ENCODE measurements at places on chromosomes 3 and 15.

DNA sequence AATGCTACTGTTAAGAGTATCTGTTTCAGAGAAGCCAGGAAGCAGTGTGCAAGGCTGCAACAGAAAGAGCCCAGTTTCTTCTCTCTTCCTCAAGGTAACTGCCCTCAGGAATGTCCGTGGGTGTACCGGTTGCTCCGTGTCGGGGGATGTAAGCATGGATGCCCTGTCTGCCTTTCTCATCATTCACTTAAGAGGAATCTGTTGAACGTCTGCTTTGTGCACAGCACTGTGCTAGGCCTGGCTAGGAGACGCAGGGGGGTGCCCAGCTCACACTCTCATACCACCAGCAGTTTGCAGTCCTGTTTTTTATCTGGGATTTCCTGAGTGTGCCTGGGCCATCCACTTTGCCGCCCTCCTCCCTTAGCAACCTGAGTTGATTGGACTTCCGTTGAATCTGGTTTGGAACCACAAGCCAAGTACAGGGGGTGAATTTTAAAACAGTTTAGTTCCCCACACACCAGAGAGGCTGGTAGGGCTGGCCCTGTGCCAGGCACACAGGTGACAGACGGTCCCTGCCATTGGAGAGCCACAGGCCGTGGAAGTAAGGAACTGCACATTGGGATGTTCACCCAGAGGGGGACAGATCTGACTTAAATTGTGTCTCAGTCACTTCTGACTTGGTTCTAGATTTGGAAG lies 11.2 kb downstream of the BOC start:
- no peak for DNase-seq

DNA sequence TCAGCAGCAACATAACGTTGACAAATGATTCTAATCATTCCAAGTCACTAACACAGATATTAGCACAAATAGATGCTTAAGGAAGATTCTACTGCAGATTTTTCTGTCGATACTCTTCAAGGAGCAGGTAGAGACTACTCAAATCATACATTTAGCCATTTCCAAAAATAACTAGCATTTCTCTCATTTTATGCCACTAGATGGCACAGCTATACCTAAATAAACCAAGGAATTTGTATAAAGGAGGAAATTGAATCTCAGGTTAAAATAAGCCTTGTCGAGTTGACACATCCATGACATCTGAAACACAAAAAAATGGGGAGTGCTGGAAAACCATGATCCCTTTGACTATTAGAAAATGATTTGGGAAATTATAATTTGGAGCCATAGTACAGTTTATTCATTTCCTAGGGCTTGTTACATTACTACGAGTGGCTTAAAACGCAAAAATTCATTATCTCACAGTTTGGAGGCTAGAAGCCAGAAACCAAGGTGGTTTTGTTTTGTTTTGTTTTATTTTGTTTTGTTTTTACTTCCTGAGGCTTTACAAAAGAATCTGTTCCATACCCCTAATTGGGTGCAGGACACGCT lies 59.5 kb upstream of the STRIT1 start:
- DNase-seq, result no peak

GRCh38 chr15:70343961-70344621 lies 246.4 kb upstream of the TLE3 start:
- DNase-seq, result no peak

- no peak for DNase-seq
Observed at GRCh38 chr15:73023071-73023470, 29.2 kb upstream of the NEO1 start.

DNA sequence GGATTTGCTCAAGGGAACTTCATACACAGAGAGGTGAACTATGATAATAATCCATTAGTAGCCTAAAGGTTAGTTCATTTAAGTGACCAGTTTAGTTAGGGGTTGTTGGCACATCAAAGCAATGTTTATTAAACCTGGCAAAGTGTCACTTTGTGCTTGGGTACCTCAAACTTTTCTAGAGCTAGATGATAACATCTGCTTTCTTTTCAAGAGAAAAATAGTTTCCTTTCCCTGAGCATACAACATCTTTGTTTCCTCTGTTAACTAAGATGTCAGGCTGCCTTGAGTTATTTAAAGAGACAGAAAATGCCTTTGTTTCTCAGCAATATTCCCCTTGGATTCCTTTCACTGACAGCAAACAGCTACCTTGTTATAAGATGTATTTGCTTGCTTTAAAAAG lies 26.7 kb upstream of the SMAD3 start:
- DNase-seq, result no peak

DNA sequence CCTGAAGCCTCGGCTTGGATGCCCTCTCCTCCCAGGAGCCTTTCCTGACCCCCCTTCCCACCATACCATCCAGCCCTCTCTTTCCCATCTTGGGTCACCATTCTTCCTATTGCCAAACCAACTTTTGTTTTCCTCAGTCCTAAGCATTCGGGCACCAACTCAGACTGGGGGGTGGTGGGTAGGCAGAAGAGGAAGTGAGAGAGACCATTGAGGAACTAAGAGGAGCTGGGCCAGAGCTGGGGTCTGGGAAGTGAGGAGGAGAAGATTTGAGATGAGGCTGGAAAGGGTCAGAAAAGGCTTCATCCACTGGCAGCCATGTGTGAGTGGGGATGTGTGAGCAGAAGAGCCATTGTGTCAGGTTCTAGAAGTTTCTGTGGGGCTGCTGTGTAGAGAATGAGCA lies 37.7 kb downstream of the TKT start:
- DNase-seq, result no peak

DNA sequence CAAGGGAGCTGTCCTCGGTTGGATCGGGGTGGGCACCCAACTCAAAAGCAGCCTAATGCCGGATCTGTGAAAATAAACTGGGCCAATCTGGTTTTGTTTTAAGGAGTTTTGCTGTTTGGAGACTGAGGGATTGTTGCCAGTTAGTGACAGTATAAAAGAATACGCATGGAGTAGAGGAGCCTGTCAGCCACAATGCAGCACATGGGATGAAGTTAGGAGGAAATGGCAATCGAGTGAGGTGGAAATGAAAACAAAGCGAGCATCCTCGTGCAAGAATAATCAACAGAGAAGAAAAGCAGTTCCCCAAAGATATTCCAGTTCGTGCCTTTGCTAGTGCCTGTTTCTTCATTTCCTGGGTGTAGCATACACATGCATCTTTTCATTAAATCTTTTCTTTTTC lies 108.4 kb upstream of the RORA start:
- DNase-seq, result no peak

- no peak for DNase-seq
Observed at GRCh38 chr3:160213191-160213590, 12.0 kb upstream of the C3orf80 start.

GRCh38 chr15:74872702-74873035 lies 496 bp downstream of the SCAMP2 start:
- no peak for DNase-seq

DNA sequence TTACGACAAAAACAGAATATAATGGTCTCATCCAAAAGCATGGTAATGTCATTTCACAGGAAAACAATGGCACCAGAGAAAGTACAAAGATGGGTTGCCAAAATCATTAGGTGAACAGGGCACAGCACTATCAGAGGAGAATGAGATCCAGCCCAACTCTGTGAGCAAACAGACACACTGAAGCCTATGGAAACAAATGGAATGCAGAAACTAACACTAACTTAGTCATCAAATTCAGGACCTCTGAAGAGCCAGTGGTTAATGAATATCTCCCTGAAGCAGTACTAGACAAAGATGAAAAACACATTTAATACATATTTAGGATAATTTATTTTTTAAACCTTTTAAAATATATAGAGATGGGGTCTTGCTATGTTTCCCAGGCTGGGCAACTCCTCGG lies 14.6 kb upstream of the RPS17 start:
- DNase-seq, result no peak

- DNase-seq, result peak; percentile 54
Observed at GRCh38 chr3:108124337-108125152, 33.7 kb upstream of the CD47 start.

GRCh38 chr3:26621176-26621575 lies 1.4 kb upstream of the LRRC3B start:
- DNase-seq, result no peak

DNA sequence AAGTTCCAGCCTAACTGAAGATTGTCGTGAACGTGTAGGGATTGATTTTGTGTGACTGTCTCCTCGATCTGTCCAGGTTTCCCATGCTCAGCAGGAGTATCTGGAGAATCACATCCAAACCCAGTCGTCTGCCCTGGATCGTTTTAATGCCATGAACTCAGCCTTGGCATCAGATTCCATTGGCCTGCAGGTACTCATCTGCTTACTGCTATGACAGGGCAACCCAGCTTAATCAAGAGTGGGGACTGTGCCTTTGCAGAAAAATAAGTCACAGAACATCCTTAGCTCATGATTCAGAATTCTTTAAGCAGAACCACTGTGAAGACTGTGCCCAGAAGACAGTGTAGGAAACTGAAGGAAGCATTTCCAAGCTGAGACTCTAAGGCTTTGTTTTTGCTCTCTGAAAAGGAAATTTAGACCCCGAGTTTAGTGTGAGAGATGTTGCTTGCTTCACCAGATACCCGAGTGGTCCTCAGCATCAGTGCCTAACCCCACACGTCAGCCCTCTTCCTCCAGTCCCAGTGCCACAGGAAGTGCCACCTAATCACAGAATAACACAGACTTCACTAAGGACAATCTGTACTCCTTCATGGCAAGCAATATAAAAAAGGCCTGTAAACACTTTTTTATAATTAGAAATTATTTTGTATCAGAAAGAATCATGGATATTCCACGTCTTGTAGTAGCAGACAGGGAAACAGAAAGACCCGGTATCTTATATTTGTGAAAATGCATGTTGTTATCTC lies 34.2 kb downstream of the MYZAP start:
- no peak for DNase-seq

GRCh38 chr3:124257336-124257864 lies 265.5 kb upstream of the ROPN1 start:
- DNase-seq, result no peak

GRCh38 chr3:195101927-195102608 lies 168.9 kb downstream of the XXYLT1 start:
- DNase-seq, result no peak

DNA sequence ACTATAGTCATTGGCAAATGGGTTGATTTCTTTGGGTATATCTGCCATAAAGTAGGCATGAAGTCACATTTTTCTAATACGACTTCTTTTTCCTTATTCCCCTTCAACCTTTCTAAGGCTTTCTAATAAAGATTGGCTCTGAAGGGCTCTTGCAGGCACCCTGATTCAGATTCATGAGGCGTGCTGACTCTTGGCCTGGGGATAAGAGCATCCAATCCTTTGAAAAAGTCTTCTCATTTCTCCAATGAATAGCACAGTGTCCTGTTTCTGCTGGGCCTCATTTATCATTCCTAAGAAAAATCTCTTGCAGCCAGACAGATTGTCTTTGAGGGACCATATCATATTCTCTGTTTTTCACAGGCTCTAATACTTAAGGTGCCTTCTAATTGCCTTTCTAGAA lies 32.3 kb upstream of the BNIP2 start:
- no peak for DNase-seq

DNA sequence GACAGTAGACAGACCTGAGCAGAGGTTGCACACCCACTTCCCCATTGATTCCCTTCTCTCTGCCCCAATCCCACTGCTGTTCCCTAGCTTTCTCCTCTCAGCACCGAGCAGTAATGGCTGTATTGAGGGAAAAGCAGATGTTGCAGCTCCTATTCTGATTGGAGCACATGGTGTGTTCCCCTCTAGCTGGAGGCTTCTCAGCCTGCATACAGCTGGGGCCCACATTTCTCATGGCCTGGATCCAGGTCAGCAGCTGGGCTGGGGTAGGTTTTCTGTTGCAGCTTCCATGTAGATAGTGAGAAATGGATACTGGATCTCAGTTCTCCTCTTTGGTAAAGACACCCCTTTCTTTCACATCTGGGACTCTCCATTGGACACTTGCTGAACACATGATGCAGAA lies 50.1 kb downstream of the RYR3 start:
- DNase-seq, result no peak

DNA sequence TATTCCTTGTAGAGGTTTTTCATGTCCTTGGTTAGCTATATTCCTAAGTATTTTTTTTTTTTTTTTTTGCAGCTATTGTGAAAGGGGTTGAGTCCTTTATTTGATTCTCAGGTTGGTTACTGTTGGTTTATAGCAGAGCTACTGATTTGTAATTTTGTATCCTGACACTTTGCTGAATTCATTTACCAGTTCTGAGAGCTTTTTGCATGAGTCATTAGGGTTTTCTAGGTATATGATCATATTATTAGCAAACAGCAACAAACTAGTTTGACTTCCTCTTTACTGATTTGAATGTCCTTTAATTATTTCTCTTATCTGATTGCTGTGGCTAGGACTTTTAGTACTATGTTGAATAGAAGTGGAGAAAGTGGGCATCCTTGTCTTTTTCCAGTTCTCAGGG lies 737.4 kb downstream of the ZNF385D start:
- DNase-seq, result no peak

- no peak for DNase-seq
Observed at GRCh38 chr15:91988071-91988470, 134.6 kb downstream of the SLCO3A1 start.

DNA sequence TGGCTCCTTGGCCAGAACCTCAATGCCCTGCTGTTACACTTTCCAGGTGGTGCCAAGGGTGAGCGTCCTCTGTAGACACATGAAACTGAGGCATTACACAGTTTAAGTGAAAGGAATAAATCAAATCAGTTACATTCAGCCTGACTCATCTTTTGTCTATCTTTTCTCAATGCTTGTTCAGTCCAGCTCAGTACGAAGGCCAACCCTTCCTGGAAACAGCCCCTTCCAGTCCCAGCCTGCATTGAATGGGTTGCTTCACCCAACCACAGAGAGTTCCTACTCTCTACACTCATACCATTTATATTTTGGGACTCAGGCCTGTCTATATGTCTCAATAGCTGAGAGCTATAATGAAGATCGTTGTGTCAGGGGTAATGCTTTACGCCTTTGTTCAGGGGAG lies 363.6 kb downstream of the RORA start:
- DNase-seq, result no peak

DNA sequence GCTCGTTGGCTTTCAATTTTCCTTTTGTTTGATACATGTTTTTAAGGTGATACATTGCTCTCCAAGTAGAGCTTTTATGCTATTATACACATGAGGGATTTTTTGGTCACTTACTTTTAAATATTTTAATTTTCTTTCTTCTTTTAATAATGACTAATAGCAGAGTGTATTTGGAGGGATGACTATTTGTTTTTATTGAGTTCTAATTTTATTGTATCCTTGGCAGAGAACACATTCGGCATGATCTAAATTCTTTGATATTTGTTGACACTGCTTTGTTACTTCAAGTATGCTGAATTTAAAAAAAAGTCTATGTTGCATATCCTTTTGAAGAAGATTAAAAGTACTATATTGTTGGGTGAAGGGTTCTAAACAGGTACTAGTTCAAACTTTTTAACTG lies 149.9 kb upstream of the PDZRN3 start:
- no peak for DNase-seq

DNA sequence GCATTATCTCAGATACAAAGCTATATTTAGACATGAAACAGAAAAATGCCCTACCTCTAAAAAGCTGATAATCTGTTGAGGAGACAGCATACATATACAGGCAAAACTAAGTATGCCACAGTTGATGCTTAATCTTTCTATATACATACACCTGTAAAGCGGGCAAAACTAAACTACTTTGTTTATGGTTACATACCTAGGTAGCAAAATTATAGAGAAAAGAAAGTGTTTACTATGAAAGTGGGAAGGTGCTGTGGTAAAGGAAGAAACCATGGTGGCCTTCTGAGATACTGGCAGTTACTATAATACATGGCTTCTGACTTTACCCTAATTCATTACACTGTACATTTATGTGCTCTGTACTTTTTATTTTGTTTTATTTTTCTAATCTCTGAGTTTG lies 36.0 kb upstream of the NR1I2 start:
- no peak for DNase-seq

- DNase-seq, result no peak
Observed at GRCh38 chr15:28101983-28102441, 2.9 kb upstream of the OCA2 start.
